ENCODE measurements at places on chromosomes 12 and 14. TPM values are rescaled to one million over a fixed set of nuclear protein-coding genes. Genes with fewer than 3 reads are reported as not detected.

DNA sequence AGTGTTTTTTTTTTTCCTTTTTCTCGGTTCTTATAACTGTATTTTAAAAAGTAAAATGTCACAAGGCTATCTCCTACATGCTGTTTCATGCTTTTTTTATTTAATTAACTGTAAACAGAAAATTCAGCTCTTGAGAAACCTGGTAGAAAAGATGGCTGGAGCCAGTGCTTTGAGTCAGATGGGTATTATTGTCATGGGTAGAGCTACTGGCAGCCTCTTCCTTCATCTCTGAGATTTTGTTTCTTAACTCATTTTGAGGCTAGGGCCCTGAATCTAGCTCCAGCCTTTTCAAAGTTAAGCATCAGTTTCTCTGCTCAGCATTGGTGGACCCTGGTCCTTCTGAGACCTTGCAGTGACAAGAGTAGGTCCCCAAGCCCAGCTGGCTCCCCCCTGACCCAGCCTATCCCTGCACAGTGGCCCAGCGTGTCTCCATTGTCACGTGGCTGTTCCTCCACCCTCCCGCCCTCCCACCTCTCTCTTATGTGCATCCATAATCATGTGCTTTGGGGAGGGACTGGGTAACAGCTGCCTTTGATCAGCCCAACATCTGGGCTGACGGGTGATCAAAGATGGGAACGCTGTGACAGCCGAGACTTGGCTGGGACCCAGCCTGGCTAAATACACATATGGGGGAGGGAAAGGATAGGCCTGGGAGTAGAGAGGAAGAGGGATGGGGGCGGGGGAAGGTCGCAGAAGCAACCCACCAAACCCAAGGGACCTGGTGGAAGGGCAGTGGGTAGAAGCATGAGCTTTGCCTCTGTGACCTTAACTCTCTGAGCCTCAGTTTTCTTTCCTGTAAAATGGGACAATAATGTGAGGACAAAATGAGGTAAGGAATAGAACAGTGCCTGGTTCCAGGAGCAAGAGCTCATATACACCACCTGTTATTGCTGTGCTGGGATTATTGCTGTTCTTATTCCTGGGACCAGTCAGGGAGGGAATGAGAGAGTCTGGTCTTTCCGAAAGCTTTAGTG is 24.4 kb upstream of the RBM19 start:
- H3K27ac ChIP-seq = no peak overlapping the region
- no peaks in the 10 kb centered on the region for H3K4me1 ChIP-seq
- H3K36me3 ChIP-seq = no peaks in the 10 kb centered on the region
- DNase-seq = no peak
- H3K27me3 ChIP-seq = peaks cover 23% of the 10 kb centered on the region

- no peaks in the 10 kb centered on the region for H3K36me3 ChIP-seq
- no peak for DNase-seq
These were observed 297.7 kb downstream of the AEBP2 start for GRCh38 chr12:19737019-19737418.

- no peak overlapping the region for H3K4me3 ChIP-seq
- no peaks in the 10 kb centered on the region for H3K4me1 ChIP-seq
- peak; percentile 66 for DNase-seq
These were observed 22.2 kb upstream of the PLEKHG3 start for GRCh38 chr14:64681796-64682710.

DNA sequence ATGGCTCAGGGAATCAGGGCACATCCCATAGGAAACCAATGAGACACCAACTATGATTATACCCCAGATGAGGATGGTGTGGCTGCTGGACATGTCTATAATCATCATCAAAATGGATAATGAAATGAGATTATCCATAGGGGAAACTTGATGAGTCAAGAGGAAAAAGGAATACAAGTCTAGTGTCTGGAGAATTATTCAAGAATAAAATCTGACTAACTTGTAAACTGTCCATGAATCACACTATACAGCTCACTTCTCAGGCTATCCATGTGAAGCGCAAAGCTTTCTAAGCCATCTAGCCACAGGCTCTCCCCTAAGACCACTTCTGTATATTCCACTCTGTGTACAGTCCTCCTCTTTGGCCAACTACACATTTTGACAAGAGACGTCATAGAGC is 52.5 kb downstream of the DUSP16 start:
- H3K4me3 ChIP-seq = no peak overlapping the region
- peaks cover 82% of the 10 kb centered on the region for H3K4me1 ChIP-seq
- no peak for DNase-seq
- H3K27ac ChIP-seq = no peak overlapping the region
- H3K27me3 ChIP-seq = no peaks in the 10 kb centered on the region
- H3K36me3 ChIP-seq = no peaks in the 10 kb centered on the region

DNA sequence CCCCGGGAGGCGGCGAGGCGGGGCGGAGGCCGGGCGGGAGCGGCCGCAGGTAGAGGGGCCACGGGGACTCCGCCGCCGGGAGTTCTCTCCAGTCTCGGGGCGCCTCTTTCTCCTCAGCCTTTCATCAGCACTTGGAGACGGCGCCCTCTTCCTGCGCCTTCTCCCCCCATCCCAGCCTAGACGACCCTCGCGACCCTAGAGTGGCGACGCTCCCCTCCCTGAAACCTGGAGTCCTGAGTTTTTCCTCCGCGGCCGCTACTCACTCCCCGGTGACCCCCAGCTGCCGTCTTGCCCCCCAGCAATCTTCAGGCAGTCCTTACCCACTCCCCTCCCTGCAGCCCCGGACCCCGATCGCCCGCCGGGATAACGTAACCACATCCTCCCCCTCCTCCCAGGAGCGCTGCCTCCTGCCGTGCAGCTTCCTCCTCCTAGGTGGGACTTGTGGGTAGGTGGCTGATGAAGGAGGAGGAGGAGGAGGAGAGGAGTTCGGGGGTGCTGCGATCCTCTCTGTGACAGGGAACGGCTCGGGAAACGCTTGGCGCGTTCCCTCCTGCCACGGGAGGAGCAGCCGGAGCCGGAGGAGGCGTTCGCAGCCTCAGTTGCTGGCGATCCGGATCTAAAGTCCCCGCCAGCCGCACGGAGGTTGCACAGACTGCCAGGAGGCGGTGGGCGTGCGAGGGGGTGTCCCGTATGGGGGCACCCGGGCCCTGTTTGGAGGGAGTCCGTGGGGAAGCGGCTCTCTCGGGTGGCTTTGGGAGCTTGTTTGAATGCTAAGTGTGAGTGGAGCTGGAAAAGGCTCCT is 891 bp downstream of the PLEKHA5 start:
- no peaks in the 10 kb centered on the region for H3K36me3 ChIP-seq
- H3K4me3 ChIP-seq = peak overlapping the region; percentile 93
- no peaks in the 10 kb centered on the region for H3K27me3 ChIP-seq
- peaks cover 30% of the 10 kb centered on the region for H3K4me1 ChIP-seq
- H3K27ac ChIP-seq = peak overlapping the region; percentile 84
- peak; percentile 52 for DNase-seq

DNA sequence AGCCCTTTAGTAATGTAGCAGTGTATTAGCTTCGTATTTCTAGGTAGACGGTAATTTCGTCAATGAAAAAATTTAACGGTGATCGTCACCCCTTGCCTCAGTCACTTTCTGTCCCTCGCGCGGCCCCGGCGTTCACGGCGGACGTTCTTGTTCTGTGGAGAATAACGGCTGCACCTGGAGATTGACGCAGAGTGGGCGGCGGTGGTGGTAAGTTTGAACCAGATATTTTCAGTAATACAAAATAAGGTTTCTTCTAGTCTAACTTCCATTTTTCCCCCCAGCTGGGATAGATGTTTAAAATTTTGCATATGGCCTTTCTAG is 341 bp downstream of the ZNF10 start:
- no peaks in the 10 kb centered on the region for H3K27me3 ChIP-seq
- DNase-seq = peak; percentile 84
- H3K4me1 ChIP-seq = peaks cover 8% of the 10 kb centered on the region
- H3K36me3 ChIP-seq = no peaks in the 10 kb centered on the region
- peak overlapping the region; percentile 93 for H3K27ac ChIP-seq

GRCh38 chr14:88470542-88471440 is 84.0 kb downstream of the PTPN21 start:
- H3K4me3 ChIP-seq = no peak overlapping the region
- no peaks in the 10 kb centered on the region for H3K27me3 ChIP-seq
- no peak overlapping the region for H3K27ac ChIP-seq
- H3K4me1 ChIP-seq = peaks cover 19% of the 10 kb centered on the region
- DNase-seq = no peak

- H3K4me3 ChIP-seq = no peak overlapping the region
- H3K27me3 ChIP-seq = no peaks in the 10 kb centered on the region
- peak overlapping the region; percentile 35 for H3K27ac ChIP-seq
- peaks cover 11% of the 10 kb centered on the region for H3K4me1 ChIP-seq
- peak; percentile 96 for DNase-seq
- no peaks in the 10 kb centered on the region for H3K36me3 ChIP-seq
These were observed 21.3 kb upstream of the CD27 start for GRCh38 chr12:6423267-6424007.

GRCh38 chr12:29844667-29845066 is 60.9 kb upstream of the TMTC1 start:
- no peaks in the 10 kb centered on the region for H3K27me3 ChIP-seq
- no peak overlapping the region for H3K27ac ChIP-seq
- DNase-seq = no peak
- H3K4me1 ChIP-seq = no peaks in the 10 kb centered on the region
- no peaks in the 10 kb centered on the region for H3K36me3 ChIP-seq
- H3K4me3 ChIP-seq = no peak overlapping the region

- no peaks in the 10 kb centered on the region for H3K27me3 ChIP-seq
- no peak overlapping the region for H3K4me3 ChIP-seq
- no peaks in the 10 kb centered on the region for H3K4me1 ChIP-seq
- no peaks in the 10 kb centered on the region for H3K36me3 ChIP-seq
- no peak overlapping the region for H3K27ac ChIP-seq
These were observed 334.3 kb upstream of the SYT1 start for GRCh38 chr12:78530100-78530765.

DNA sequence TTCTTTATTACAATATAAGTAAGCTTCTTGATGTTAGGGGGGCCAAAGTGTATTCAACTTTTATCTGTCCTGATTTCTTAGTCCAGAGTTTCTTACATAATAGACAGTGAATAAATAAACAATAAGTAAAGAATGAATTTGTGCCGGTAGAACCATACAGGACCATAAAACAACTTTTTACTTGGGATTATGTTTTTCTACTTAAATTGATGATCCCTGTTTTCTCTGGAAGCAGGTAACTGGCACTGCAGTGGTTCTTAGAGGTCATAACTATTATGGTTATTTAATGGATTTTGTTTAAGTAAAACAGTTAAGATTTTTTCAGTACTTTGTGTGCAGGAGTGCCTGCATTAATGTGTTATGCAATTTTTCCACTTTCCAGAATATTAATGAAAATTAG is 10.5 kb downstream of the CAND1 start:
- no peaks in the 10 kb centered on the region for H3K36me3 ChIP-seq
- H3K27ac ChIP-seq = no peak overlapping the region
- no peak for DNase-seq
- H3K4me1 ChIP-seq = peaks cover 40% of the 10 kb centered on the region

- no peaks in the 10 kb centered on the region for H3K27me3 ChIP-seq
- no peak overlapping the region for H3K4me3 ChIP-seq
- DNase-seq = no peak
- peaks cover 32% of the 10 kb centered on the region for H3K36me3 ChIP-seq
- H3K4me1 ChIP-seq = no peaks in the 10 kb centered on the region
These were observed 26.8 kb downstream of the CPSF6 start for GRCh38 chr12:69266036-69266635.

- H3K4me3 ChIP-seq = no peak overlapping the region
- H3K36me3 ChIP-seq = no peaks in the 10 kb centered on the region
- no peak overlapping the region for H3K27ac ChIP-seq
- DNase-seq = no peak
These were observed 42.1 kb upstream of the CHGA start for GRCh38 chr14:92880851-92881250.

- H3K4me1 ChIP-seq = peaks cover 7% of the 10 kb centered on the region
- H3K27ac ChIP-seq = no peak overlapping the region
- H3K4me3 ChIP-seq = no peak overlapping the region
- no peaks in the 10 kb centered on the region for H3K36me3 ChIP-seq
- no peak for DNase-seq
These were observed 18.7 kb downstream of the NPC2 start for GRCh38 chr14:74474376-74474775.

DNA sequence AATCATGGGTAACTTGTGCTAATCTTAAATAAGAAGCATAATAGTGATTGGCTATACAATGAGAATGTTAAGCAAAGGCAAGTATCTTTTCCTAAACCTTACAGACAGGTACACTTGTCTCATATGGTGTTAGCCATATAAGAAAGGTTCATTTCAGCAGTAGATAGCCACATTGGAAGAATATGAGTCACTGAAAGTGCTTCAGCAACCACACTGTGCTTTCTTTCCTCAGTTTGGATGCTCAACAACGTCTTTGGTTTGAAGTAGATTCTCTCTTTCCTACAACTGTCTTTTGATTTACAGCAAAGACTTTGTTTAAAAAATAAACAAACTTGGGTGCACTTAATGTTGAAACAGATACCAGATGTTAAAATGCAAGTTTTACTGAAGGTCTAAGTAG is 8.9 kb downstream of the DDHD1 start:
- H3K27me3 ChIP-seq = no peaks in the 10 kb centered on the region
- no peak overlapping the region for H3K4me3 ChIP-seq
- H3K4me1 ChIP-seq = no peaks in the 10 kb centered on the region
- no peaks in the 10 kb centered on the region for H3K36me3 ChIP-seq
- H3K27ac ChIP-seq = no peak overlapping the region

DNA sequence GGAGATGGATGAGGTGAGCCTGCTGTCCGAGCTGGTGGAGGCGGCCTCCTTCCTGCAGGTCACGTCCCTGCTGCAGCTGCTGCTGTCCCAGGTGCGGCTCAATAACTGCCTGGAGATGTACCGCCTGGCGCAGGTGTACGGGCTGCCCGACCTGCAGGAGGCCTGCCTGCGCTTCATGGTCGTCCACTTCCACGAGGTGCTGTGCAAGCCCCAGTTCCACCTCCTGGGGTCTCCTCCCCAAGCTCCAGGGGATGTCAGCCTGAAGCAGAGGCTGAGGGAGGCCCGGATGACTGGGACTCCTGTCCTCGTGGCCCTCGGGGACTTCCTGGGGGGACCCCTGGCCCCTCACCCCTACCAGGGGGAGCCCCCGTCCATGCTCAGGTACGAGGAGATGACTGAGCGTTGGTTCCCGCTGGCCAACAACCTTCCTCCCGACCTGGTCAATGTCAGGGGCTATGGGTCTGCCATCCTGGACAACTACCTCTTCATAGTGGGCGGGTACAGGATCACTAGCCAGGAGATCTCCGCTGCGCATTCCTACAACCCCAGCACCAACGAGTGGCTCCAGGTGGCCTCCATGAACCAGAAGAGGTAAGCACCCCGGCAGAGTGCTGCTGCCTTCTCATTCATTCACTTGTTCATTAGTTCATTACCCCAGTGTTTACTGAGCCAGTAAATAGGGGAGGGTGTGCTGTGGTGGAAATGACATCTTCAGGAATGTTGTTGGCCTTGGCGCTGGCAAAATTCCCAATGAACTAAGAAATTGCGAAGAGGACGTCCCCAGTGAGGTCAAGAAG is 774 bp upstream of the MANSC4 start:
- H3K36me3 ChIP-seq = no peaks in the 10 kb centered on the region
- DNase-seq = no peak
- peak overlapping the region; percentile 91 for H3K27ac ChIP-seq
- H3K4me3 ChIP-seq = peak overlapping the region; percentile 22
- no peaks in the 10 kb centered on the region for H3K27me3 ChIP-seq

GRCh38 chr14:100531152-100532121 is 55.8 kb downstream of the BEGAIN start:
- no peaks in the 10 kb centered on the region for H3K4me1 ChIP-seq
- no peak overlapping the region for H3K27ac ChIP-seq
- no peak overlapping the region for H3K4me3 ChIP-seq
- no peaks in the 10 kb centered on the region for H3K27me3 ChIP-seq
- peaks cover 5% of the 10 kb centered on the region for H3K36me3 ChIP-seq

The SERPINA3 gene
- 132 TPM for total RNA-seq

The PTPRB gene
- 35.0 TPM for total RNA-seq

The LRRC23 gene
- 13.9 TPM for total RNA-seq

The PPP2R3C gene
- 21.3 TPM for total RNA-seq

The ASIC1 gene
- total RNA-seq = 0.65 TPM

The GRIP1 gene
- 4.4 TPM for total RNA-seq

The ZNF84 gene
- 16.7 TPM for total RNA-seq

The DHRS2 gene
- 1.2 TPM for total RNA-seq

The PGF gene
- 5.6 TPM for total RNA-seq

The BCAT1 gene
- total RNA-seq = 35.3 TPM

The TCL1B gene
- not detected for total RNA-seq
